ENCODE measurements at places on chromosomes 4 and X. TPM values are rescaled to one million over a fixed set of nuclear protein-coding genes. Genes with fewer than 3 reads are reported as not detected.

The FAM184B gene
- total RNA-seq = not detected

DNA sequence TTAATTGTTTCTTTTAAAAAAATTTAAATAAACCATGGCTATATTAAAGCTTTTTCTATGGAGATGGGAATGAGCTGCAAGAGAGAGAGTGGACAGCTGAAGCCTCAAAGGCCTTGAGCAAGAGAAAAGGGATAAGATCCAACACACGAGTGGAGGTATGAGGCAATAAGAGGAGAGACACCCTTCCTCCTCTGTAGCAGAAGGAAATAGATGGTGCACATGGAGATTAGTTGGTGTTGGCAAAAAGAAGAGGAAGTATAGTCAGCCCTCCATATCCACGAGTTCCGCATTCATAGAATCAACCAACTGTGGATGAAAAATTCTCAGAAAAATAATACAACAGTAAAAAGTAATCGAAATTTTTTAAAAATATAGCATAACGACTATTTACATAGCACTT is 3.2 kb downstream of the CXorf38 start:
- H3K27me3 ChIP-seq = no peaks in the 10 kb centered on the region
- peak overlapping the region; percentile 72 for H3K27ac ChIP-seq
- H3K4me1 ChIP-seq = peaks cover 11% of the 10 kb centered on the region
- H3K36me3 ChIP-seq = no peaks in the 10 kb centered on the region

The CFAP99 gene
- total RNA-seq = not detected

- H3K27me3 ChIP-seq = no peaks in the 10 kb centered on the region
- no peaks in the 10 kb centered on the region for H3K4me1 ChIP-seq
- no peak overlapping the region for H3K27ac ChIP-seq
These were observed 965.4 kb upstream of the GRIA3 start for GRCh38 chrX:122218666-122219065.

GRCh38 chr4:38071801-38072431 is 111.7 kb downstream of the PTTG2 start:
- H3K27me3 ChIP-seq = no peaks in the 10 kb centered on the region
- peaks cover 8% of the 10 kb centered on the region for H3K36me3 ChIP-seq
- no peak overlapping the region for H3K4me3 ChIP-seq
- H3K4me1 ChIP-seq = no peaks in the 10 kb centered on the region

GRCh38 chrX:129230850-129231512 is 292.3 kb downstream of the SMARCA1 start:
- no peaks in the 10 kb centered on the region for H3K27me3 ChIP-seq
- H3K4me1 ChIP-seq = no peaks in the 10 kb centered on the region
- no peak for DNase-seq
- H3K27ac ChIP-seq = no peak overlapping the region
- H3K36me3 ChIP-seq = no peaks in the 10 kb centered on the region
- no peak overlapping the region for H3K4me3 ChIP-seq

DNA sequence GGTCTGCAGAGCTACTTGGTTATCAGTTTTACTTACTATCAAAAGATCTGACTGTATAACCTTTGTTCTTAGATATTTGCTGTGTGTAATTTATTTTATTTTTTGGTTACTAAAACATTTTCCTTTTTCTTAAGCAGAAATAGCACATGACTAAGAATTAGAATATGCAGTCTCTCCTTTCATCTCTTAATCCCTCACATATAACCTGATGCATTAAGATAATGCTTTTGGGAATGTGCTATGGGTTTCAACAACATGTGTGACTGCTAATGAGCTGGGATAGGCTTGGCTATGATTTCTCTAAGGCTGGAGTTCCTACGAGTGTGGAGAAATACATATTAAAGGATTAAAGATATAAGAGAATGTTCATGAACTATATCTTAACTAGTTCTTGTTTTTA is 41.5 kb downstream of the SHROOM3 start:
- no peaks in the 10 kb centered on the region for H3K27me3 ChIP-seq
- no peak for DNase-seq

The ARL9 gene
- not detected for total RNA-seq

GRCh38 chrX:134571796-134572195 is 86.5 kb downstream of the PLAC1 start:
- no peak overlapping the region for H3K27ac ChIP-seq
- H3K36me3 ChIP-seq = no peaks in the 10 kb centered on the region
- H3K4me3 ChIP-seq = no peak overlapping the region
- no peaks in the 10 kb centered on the region for H3K4me1 ChIP-seq
- no peak for DNase-seq
- H3K27me3 ChIP-seq = no peaks in the 10 kb centered on the region

DNA sequence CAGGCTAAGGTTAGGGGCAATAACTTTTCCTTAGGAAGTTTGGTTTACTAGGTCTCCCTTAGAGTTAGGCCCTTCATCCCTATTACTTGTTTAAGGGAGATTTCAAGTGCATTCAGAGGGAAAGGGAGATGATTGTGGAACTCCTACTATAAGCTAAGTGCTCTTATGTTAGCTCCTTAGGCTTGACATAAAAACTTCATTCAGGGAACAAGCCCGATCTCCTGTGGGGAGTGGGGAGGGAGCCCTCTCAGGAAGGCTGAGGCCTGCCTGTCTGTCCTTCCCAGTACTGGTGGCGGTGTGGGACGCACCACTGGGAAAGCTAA is 8.0 kb downstream of the KLF3 start:
- H3K36me3 ChIP-seq = no peaks in the 10 kb centered on the region
- peak; percentile 54 for DNase-seq
- H3K4me1 ChIP-seq = peaks cover 85% of the 10 kb centered on the region
- no peak overlapping the region for H3K4me3 ChIP-seq

DNA sequence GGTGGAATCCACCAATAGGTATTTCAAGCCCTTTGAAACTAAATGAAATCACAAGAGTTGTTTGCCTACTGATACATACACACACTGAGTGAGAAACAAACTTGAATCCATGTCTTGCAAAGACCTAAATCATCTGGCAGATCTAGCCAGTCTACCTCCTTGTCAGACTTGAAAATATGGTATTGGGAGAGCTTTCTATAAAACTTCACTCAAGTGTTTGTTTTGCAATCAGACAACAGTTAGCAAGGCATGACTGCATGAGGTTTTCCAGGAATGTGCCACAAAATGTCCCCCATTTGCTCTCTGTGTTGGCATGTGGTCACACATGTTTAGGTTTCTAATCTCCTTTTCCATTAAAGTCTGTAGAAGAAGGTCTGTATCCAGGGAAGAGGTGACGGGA is 52.4 kb downstream of the MAP3K15 start:
- H3K27me3 ChIP-seq = no peaks in the 10 kb centered on the region
- no peaks in the 10 kb centered on the region for H3K36me3 ChIP-seq
- no peak overlapping the region for H3K27ac ChIP-seq
- no peak overlapping the region for H3K4me3 ChIP-seq
- no peak for DNase-seq

The CLCN4 gene
- 7.1 TPM for total RNA-seq

The STATH gene
- not detected for total RNA-seq

The EXOSC9 gene
- total RNA-seq = 21.0 TPM

DNA sequence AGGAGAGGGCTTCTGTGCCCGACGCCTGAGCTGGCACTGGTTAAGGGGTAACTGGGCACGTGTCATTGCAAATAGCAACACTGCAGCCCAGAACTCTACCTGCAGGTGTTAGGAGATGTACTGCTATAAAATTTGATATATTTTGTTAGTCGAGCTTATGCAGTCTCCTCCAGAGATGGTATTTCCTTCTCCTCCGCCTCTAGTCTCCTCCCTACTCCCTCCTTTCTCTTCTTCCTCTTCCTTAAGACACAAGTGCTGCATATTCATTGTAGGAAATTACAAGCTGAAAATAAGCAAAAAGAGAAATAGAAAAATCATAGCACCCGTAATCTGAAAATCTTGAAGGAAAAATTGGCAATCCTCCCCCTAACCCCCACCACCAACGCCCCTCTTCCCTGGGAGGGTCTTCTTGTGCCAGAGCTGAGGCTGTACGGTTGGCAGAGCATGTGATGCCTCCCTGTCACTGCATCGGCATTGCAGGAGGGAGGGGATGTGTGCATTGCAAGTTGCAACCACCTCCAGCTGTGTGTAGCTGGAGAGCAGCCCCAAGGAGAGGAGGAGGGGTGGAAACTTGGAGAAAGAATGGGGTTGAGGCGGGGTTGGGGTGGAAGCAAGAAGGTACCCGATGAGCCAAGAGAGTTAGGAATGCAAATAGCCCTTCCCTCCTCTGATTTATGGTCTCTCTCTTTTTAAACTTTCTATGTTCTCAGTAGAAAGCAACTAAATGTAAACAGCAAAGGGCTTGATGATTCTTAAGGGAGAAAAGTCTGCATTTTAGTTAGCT is 48.3 kb upstream of the MND1 start:
- no peak overlapping the region for H3K4me3 ChIP-seq
- H3K27ac ChIP-seq = peak overlapping the region; percentile 54
- no peaks in the 10 kb centered on the region for H3K27me3 ChIP-seq
- no peak for DNase-seq
- H3K4me1 ChIP-seq = peaks cover 25% of the 10 kb centered on the region
- H3K36me3 ChIP-seq = peaks cover 16% of the 10 kb centered on the region

The WWC2 gene
- 45.4 TPM for total RNA-seq

GRCh38 chr4:25441519-25442117 is 64.6 kb downstream of the ANAPC4 start:
- H3K4me1 ChIP-seq = peaks cover 3% of the 10 kb centered on the region
- no peak overlapping the region for H3K4me3 ChIP-seq
- H3K27me3 ChIP-seq = no peaks in the 10 kb centered on the region

The BOD1L1 gene
- 60.5 TPM for total RNA-seq

GRCh38 chrX:140432346-140433175 is 72.3 kb downstream of the SOX3 start:
- peaks cover 3% of the 10 kb centered on the region for H3K4me1 ChIP-seq
- no peak overlapping the region for H3K27ac ChIP-seq
- no peaks in the 10 kb centered on the region for H3K27me3 ChIP-seq
- no peaks in the 10 kb centered on the region for H3K36me3 ChIP-seq
- H3K4me3 ChIP-seq = no peak overlapping the region

The TMEM35A gene
- total RNA-seq = 2.1 TPM

DNA sequence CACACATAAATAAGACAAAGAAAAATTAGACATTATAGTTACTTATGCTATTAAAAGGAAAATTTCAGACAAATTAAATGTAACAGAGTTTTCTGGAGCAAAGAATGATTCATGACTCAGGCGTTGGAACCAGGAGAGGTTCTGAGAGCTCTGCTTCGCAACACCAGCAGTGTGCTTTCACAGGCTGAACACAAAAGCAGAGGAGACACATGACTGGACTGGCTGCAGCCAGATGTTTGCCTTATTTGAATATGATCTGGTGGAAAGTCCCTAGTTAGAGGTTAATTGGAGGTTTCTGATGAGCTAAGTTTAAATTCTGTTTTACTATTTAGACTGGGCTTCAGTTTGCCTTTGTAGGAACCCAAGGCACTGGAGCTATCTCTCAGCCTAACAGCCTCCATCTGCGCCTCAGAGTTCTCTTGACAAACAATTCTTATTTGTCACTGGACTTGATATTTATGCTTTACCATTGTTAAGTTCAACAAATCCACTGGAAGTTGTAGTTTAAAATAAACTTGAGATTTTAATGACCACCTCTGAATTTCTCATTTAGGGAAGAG is 16.2 kb downstream of the BOD1L1 start:
- H3K4me3 ChIP-seq = no peak overlapping the region
- no peaks in the 10 kb centered on the region for H3K4me1 ChIP-seq
- no peak for DNase-seq
- peaks cover 80% of the 10 kb centered on the region for H3K36me3 ChIP-seq
- H3K27ac ChIP-seq = no peak overlapping the region

DNA sequence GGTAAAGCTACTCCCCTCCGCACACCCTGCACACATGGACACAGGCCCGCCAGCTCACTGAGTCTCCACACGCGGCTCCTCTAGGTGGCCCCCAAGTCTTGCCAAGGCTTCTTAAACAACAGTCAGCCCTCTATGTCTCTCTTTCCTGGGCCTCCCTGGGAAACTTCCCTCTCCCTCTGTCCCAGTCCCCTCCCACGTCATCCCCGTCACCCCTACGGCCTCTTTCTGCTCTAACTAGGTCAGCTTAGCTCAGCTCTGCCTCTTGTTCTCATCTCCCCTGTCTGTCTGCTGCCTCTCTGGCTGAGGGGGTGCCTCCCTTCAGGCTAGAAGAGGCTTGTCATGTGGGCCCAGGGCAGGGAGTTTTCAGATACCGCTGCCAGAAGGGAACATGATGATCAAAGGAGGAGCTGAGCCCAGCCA is 38.8 kb downstream of the SEPTIN6 start:
- no peak overlapping the region for H3K4me3 ChIP-seq
- no peaks in the 10 kb centered on the region for H3K4me1 ChIP-seq
- no peak overlapping the region for H3K27ac ChIP-seq
- H3K36me3 ChIP-seq = no peaks in the 10 kb centered on the region

GRCh38 chr4:123553733-123554637 is 157.4 kb downstream of the SPRY1 start:
- no peak overlapping the region for H3K4me3 ChIP-seq
- no peaks in the 10 kb centered on the region for H3K36me3 ChIP-seq
- H3K27me3 ChIP-seq = no peaks in the 10 kb centered on the region

The PLAC8 gene
- 1.0 TPM for total RNA-seq

GRCh38 chr4:184810720-184811119 is 15.0 kb downstream of the ACSL1 start:
- no peaks in the 10 kb centered on the region for H3K36me3 ChIP-seq
- DNase-seq = no peak
- H3K4me3 ChIP-seq = no peak overlapping the region
- no peak overlapping the region for H3K27ac ChIP-seq
- peaks cover 87% of the 10 kb centered on the region for H3K4me1 ChIP-seq

DNA sequence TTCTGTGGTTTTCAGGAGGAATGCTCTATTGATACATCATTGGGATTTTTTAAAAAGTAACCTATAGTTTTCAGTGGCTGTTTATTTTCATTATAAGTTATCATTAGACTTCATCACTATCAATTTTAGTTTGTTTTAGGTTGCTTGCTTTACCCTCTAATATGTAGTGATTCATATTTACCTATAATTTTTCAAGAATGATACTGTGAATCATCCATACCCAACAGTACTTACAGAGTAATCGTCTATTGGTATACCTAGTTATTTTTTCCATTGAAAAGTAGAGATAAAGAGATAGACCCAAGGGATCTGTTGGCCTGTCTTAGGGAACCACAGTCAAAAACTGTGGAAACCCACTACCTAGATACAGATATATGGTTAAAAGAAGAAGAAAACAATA is 83.3 kb downstream of the KLHL34 start:
- no peaks in the 10 kb centered on the region for H3K27me3 ChIP-seq
- H3K4me3 ChIP-seq = no peak overlapping the region
- H3K36me3 ChIP-seq = no peaks in the 10 kb centered on the region
- DNase-seq = no peak
- no peak overlapping the region for H3K27ac ChIP-seq
